ENCODE measurements at places on chromosomes 5 and 9.

DNA sequence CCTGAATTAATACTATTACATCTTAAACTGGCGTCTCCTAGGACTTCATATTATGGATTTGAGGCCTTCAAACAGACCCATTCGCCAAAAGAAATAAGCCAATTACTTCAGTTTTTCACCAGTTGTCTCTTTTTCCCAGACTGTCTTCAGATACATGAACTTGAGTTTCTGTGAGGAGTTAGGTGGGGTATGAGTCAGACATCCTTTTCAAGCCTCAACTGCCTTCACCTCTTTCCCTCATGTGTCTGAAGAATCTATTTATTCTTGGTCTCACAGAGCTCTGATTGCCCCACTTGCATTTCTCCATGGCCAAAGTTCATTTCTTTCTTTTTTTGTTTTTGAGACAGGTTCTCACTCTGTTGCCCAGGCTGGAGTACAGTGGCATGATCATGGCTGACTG lies 12.5 kb downstream of the WNT8A start:
- DNase-seq = no peak

GRCh38 chr9:130846487-130847305 lies 11.6 kb downstream of the ABL1 start:
- DNase-seq = no peak

GRCh38 chr5:61860978-61861377 lies 445.0 kb upstream of the KIF2A start:
- DNase-seq = no peak

DNA sequence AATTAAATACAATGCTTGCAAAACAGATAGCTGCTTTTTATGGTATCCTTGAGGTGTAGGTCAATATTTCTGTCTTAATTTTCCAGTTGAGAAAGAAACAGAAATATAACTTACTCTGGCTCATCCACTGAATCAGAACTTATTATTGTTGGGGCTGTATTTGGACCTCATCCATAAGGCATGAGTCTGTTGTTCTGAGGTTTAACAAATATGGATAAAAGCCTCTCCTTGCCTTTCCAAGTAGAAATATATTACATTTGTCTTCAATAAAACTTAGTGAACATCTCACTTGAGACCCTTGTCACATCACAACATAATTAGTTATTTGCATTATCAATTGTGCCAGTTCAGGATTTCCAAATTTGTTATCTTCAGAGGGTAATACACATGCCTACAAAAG lies 525.8 kb downstream of the AGTPBP1 start:
- DNase-seq = no peak

DNA sequence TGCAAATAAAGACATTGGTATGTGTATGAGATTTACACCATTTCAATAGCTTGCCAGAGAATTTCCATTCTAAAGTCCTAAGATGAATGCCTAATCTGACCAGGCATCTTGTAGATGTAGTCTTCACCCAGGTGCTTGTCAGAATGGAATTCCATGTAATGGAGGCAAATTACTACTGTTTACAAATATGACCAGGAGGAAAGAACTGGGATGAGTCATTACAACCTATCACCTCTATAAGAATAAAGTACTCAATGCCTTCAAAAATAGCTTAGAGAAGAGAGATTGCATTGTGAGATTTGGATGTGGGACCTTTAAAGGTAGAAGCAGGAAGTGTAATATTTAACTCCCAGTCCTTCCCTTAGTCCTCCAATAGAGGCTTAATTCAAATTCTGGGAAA lies 507.0 kb upstream of the PTGER4 start:
- DNase-seq = no peak
